Stimulated activated naive B cell treated with anti-CD40 and anti-IgM and Interleukin-4, amounts not matched to agents 10 μg/mL and 1 μg/mL and 100 μg/mL, for 72 hours (primary cell): ENCODE measurements at places on chromosomes 2 and 18.
A peak's percentile ranks its signal among the peaks of the same experiment; 100 is the strongest.

GRCh38 chr2:216082117-216082711 is 495 bp downstream of the TMEM169 start:
- no peaks in the 10 kb centered on the region for H3K27me3 ChIP-seq
- H3K4me1 ChIP-seq, result peaks cover 26% of the 10 kb centered on the region
- no peak for DNase-seq
- peak overlapping the region; percentile 93 for H3K4me3 ChIP-seq
- H3K27ac ChIP-seq, result peak overlapping the region; percentile 63
- no peaks in the 10 kb centered on the region for H3K36me3 ChIP-seq

DNA sequence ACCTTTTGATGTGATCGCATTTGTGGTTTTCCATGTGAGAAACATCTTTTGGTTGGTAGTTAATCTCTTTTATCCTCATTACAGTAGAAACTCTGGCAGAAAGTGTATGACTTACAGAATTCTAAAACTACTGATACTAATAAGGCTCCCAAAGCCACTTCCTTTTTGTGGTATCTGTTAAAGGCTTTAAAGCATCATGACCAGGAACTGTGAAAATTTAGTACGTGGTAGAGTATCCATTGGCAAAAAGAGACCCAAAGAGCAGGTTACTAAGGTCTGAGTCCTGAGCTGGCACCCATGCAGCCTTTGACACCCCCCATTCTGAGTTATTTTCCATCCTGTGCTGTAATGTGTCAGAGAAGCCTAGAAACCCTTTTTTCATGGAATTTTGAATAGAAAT is 94.5 kb downstream of the DPP4 start:
- H3K27ac ChIP-seq, result no peak overlapping the region
- DNase-seq, result no peak
- no peak overlapping the region for H3K4me3 ChIP-seq
- no peaks in the 10 kb centered on the region for H3K36me3 ChIP-seq

GRCh38 chr2:16394072-16394985 is 271.3 kb downstream of the CYRIA start:
- H3K27me3 ChIP-seq, result no peaks in the 10 kb centered on the region
- DNase-seq, result no peak
- H3K27ac ChIP-seq, result no peak overlapping the region
- no peak overlapping the region for H3K4me3 ChIP-seq
- no peaks in the 10 kb centered on the region for H3K4me1 ChIP-seq

- H3K4me3 ChIP-seq, result no peak overlapping the region
- H3K27me3 ChIP-seq, result no peaks in the 10 kb centered on the region
- no peaks in the 10 kb centered on the region for H3K4me1 ChIP-seq
- peaks cover 14% of the 10 kb centered on the region for H3K36me3 ChIP-seq
- no peak overlapping the region for H3K27ac ChIP-seq
Observed at GRCh38 chr18:6211174-6211504, 203.6 kb downstream of the L3MBTL4 start.

DNA sequence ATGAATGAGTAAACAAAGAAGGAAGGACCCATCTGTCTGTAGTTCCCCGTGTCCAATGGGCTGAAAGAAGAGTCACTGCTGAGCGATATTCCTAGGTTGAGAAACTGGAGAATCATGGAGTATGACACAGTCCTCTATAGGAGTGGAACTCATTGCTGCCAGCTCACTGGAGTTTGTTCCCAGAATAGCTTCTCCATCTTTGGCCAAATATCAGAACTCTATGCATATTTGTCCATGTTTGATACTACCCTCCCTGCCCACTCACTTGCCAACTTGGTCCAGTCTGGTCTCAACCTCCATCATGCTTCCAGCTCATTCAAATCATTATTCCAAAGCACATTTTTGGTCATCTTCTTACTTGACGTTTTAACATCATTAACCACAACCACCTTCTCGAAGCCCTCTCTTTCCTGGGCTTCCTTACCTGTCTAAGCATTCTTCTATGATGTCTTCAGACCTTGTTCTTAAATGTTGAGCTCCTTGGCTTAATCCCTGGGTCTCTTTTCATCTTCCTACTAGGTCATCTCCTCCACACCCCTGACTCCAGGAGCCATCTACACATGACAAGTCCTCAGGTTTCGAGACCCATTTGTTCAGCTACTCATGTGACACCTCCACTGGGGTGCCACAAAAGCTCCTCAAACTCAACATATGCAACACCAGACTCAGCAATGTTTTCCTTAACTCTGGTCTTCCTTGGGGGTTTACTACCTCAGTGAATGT is 221.6 kb downstream of the MYCN start:
- no peak for DNase-seq
- no peak overlapping the region for H3K4me3 ChIP-seq
- no peaks in the 10 kb centered on the region for H3K36me3 ChIP-seq
- H3K27me3 ChIP-seq, result no peaks in the 10 kb centered on the region
- no peaks in the 10 kb centered on the region for H3K4me1 ChIP-seq
